ENCODE measurements at places on chromosomes 13 and 19.

DNA sequence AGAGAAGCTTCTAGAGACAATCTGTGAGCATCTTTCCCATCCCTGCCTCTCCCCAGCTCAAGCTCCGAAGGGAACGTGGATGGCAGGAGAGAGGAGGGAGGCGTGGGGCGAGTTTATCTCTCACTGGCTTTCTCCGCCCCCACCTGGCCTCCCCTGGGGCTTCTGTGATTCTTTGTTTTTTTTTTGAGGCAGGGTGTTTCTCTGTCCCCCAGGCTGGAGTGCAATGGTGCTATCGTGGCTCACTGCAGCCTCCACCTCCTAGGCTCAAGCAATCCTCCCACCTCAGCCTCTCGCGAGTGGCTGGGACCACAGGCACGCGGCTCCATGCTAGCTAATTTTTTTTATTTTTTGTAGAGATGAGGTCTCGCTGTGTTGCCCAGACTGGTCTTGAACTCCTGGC, 23.0 kb downstream of the EFNA2 start:
- DNase-seq, result no peak

- no peak for DNase-seq
These were observed 130.9 kb downstream of the FRY start for GRCh38 chr13:32162395-32163005.

GRCh38 chr19:49433240-49433901, 8.0 kb downstream of the SLC17A7 start:
- DNase-seq, result no peak

GRCh38 chr19:11480715-11481533, at the start of gene ELAVL3:
ELAVL3 (minus strand) TSS chr19:11481046; CDS start chr19:11480608, 438 bp downstream.
- DNase-seq, result no peak

Data from stimulated activated CD4-positive, alpha-beta T cell treated with anti-CD3 and anti-CD28 coated beads, Interleukin-1b, Interleukin-23, amount 100 ng/mL, for 24 hours (primary cell).